ENCODE measurements at places on chromosomes 13 and 19.

GRCh38 chr19:6979399-6979798, 41.8 kb downstream of the MBD3L2B start:
- DNase-seq = no peak

GRCh38 chr13:107450431-107450830, 764.9 kb downstream of the LIG4 start:
- DNase-seq = no peak

- DNase-seq = no peak
Measured at GRCh38 chr13:101691341-101691860, 238.9 kb downstream of the ITGBL1 start.

DNA sequence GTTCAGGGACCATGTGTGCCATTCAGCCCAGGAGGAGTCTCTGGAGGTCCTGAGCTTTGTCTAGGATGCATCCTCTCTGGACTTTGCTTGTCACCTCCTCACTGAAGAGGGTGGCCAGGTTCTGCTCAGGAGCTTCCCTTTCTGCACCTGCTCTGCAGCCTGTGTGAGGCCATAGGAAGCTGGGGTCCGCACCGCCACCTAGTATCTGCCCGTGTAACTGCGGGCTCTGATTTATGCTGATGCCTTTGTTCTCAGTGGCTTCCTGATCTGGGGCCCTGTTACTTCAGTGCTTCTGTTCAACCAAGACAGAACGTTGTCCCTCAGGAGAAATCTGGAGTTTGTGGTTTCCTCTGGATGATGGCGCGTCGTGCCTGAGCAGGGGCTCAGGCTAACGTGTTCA, 15.5 kb downstream of the ZNF610 start:
- DNase-seq = no peak

- no peak for DNase-seq
Measured at GRCh38 chr19:1756705-1757465, 3.6 kb downstream of the ONECUT3 start.

DNA sequence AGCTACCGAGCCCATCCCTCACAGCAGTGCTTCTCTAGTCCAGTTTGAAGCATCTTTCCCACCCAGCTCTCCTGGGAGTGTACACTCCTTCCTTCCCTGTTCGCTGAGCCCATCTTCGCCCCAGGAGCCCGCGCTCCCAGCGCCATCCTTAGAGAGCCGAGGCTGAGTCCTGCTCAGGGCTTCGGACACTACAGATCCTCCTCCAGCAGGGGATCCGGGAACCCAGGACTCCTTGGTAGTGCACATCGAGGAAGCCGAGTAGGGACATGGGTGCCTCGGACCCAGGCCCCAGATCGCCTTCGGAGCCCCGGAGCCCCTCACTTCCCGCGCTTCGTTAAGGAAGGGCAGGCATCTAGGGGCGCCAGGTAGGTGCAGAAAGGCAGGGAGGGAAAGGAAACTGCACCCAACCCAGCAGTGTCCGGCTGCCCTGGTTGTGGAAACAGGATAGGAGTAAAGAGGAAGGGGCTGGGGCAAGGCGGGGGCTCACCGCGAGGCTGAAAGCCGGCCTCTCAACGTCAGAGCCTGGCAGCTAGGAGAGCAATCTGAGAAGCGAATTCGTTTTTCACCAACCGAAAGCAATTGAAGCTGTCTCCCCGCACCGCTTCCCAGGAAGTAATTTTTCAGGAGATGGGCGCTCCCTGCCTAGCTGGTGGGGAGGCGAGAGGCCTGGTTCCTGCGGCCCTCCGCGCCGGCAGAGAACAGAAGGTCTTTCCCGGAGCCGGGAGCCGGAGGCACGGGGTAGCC, 1.0 kb downstream of the PDX1 start:
- DNase-seq = no peak

DNA sequence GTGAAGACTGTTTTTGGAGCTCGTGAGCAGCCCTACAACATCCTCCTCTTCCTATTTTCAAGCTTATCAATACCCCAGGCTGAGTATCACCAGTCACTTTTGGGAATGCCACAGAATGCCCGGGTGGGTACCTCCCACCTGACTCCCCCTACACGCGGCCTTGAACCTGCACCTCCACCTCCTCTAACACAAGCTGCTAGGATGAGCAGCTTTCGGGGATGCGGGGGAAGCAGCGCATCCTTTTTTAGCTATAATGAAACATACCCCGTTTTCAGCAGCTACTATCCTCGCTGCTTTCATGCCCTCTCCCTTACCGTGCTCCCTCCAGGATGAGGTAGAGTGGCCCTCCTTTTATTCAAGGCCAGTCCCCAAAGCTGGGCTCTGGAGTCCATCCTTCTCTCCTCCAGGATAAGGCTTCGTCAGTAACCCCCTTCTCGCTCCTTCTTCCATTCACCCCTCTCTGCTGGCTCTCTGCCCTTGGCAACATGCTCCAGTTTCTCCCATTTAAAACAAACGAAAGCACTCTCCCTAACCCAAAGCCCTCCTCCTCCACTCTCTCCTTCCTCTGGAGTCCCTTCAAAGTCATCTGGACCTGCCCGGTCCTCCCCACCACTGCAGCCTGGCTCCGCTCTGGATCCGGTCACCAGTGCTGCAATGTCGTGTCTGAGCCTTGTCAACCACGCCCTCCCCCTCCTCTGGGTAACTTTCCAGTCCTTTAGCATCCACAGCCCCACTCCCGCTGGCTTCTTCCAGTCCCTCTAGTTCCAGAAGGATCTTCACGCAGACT, 55.3 kb downstream of the STK24 start:
- DNase-seq = no peak

DNA sequence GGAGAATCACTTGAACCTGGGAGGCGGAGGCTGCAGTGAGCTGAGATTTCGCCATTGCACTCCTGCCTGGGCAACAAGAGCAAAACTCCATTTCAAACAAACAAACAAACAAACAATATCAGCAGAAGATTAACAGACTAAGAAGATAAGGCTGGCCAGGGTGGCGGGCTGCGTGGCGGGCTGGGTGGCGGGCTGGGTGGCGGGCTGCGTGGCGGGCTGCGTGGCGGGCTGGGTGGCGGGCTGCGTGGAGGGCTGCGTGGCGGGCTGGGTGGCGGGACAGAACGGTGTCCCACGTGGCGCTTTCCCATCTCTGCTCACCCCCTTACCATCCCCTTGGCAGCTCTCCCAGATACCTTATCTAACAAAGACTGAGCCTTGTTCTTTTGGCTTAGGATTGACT, 196.2 kb downstream of the COL4A1 start:
- no peak for DNase-seq

GRCh38 chr13:28761586-28761985, 42.8 kb upstream of the SLC46A3 start:
- DNase-seq = no peak

Data from stimulated activated CD4-positive, alpha-beta T cell treated with anti-CD3 and anti-CD28 coated beads, Interleukin-1b, Interleukin-23, amount 100 ng/mL, for 1 hour (primary cell).